Breast epithelium (tissue), 4 donors: ENCODE measurements at places on chromosomes 4 and X.

DNA sequence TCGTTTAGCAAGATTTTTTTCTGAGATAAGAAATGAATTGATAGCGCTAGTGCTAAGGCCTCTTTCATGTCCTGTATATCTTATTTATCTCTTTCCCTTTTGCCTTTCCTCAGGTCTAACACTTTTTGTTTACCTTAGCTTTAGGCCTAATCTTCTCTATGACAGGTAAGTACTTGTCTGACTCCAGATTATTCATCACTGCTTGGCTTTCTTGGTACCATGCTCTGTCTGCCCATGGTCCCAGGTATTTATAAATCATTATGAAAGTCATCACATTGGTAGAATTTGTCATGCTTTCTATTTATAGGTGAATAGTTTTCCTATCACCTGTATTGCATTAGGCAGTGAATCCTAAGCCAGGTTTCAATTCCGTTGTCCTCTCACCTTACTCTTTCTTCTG is 99.5 kb upstream of the CTSO start:
- DNase-seq = no peak

GRCh38 chr4:40377512-40378365 is 42.6 kb downstream of the CHRNA9 start:
- DNase-seq = no peak

- no peak for DNase-seq
These were observed 1.3 kb upstream of the ITM2A start for GRCh38 chrX:79368441-79368840.

- DNase-seq = no peak
These were observed 609.3 kb upstream of the IGFBP7 start for GRCh38 chr4:57719456-57719855.

DNA sequence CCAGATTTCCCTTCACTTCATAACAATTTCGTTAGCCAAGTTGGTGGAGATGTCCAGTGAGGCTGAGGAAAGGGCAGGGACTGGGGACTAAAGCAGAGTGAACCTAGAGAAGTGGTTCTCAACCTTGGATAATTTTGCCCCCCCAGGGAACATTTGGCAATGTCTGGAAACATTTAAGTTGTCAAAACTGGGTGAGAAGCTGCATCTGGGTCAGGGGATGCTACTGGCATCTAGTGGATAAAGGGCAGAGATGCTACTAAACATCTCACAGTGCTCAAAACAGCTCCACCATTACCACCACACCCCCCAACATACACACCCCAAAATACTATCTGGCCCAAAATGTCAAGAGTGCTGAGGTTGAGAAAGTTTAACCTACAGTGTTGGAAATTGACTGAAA is 32.0 kb upstream of the FGF16 start:
- no peak for DNase-seq

GRCh38 chr4:186039697-186040096 is 29.3 kb upstream of the TLR3 start:
- DNase-seq = no peak

DNA sequence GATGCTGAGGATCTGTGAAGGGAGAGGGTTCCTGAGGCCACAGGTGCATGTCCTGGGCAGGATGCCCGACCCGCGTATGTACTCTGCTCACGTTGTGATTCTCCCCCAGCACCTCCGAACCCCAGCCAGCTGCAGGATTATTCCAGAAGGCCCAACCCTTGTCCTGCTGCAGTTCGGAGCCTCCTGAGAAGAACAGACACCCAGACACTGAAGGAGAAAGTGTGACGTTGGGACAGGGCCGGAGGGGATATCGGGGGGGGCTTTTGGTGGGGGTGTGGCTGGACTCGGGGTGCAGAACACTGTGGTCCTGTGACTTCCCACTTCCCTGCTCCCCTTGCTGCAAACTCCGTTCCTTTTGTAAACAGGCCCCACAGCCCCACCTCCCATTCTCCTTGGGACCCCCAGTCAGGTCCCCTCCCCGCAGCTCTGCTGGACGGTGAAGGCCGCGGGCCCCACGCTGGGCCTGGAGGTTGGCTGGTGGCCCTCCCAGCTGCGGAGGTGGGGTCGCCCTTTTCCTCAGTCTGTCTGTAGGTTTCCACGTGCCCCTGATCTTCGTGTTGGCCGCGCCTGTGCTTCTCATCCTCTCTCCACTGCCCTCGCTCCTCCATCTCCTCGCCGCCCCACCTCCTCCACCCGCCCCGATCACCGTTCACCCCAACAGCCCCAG is 83.0 kb upstream of the ADRA2C start:
- no peak for DNase-seq

DNA sequence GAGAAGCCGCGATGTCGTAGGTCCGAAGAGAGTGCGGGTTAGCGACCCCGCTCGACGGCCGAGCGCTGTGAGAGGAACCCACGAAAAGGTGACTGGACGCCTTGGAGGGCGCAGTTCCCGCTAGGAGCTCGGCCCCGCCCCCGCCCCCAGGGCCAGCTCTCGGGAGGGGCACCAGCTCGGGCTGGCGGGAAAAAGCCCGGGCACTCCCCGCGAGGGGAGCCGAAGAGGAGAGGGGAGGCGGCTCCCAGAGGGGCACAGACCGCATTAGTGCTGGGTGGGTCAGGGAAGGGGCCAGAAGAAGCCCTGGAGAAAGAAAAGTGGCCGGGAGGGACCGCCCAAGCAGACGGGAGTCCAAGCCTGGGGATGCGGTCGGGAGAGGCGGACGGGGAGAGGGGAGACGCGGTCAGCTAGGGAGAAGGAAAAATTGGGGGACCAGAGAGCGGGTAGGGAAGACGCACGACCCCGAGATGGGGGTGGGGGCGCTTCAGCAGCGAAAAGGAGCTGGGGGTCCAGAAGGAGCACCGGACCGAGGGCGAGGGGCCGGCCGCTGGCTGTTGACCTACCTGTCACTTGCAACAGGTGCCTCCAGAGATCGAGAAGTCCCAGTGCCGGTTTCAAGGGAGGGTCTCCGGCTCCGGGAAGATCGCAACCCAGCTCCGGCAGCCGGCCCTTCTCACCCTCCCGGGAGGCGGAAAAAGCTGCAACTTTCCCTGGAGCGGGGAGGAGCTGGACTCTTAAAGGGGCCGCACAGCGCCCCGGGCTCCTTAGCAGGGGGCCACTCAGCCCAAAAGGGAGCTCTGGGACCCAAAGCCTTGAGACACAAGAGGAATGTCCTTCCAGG is at the start of gene SYTL4:
Gene SYTL4 (minus strand): TSS at position 681 of the 841 bp plus-strand sequence. CDS start 30,084 bp downstream, outside the sequence.
- DNase-seq = no peak

GRCh38 chr4:147638942-147639341 is 21.7 kb downstream of the TMEM184C start:
- no peak for DNase-seq

- no peak for DNase-seq
These were observed 4.3 kb downstream of the CCNA2 start for GRCh38 chr4:121819216-121819965.

DNA sequence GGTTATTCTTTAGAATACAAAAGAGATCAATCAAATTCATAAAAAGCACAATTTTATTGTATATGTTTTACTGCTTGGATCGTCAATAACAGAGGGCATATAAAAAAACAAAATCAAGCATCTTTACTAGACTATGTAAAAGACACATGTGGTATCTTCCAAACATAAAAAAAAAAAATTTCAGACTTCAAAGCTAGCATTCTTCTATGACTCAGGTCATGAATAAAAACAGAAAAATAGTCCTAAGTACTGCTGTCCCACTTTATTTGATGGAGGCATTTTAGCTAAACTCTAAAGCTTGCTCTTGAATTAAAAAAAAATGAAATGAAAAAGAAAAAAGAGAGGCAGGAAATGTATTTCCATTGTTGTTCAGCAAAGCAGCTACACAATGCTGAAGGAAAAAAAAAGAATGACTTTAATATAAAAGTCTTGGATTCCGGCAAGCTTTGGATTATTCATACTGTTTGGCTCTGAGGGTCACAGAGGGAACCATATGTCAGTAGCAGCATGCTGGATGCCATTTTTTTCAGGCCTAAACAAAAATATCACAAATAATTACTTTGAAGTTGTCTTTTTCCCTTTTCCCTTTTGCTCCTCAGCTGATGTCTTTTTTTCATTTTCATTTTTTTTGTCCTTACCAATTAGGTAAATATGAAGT is 249.1 kb upstream of the DIAPH2 start:
- DNase-seq = no peak

DNA sequence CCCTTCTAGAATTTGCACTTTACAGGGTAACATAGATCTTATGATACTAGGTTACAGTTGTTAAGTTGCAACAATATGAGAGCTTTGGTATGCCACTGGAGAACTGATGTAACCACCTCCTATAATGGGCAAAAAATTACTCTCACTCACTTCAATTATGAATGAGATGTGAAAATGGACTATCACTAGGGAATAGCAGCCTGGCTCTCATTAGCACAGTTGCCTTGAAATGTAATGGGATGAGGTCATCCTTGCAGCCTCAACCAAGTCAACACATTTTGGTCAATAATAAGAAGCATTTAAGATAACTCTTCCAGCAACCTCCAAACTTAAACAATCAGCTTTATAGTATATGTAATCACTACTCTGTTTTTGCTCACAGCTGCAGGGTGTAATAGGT is 69.4 kb downstream of the TBC1D9 start:
- DNase-seq = no peak
